Activated CD4-positive, alpha-beta memory T cell treated with anti-CD3 and anti-CD28 coated beads for 36 hours (primary cell): ENCODE measurements at places on chromosomes 12 and 14. TPM values are rescaled to one million over a fixed set of nuclear protein-coding genes. Genes with fewer than 3 reads are reported as not detected.
A peak's percentile ranks its signal among the peaks of the same experiment; 100 is the strongest.

- H3K36me3 ChIP-seq = peaks cover 3% of the 10 kb centered on the region
- H3K4me1 ChIP-seq = peaks cover 74% of the 10 kb centered on the region
- peaks cover 7% of the 10 kb centered on the region for H3K27me3 ChIP-seq
- H3K27ac ChIP-seq = peak overlapping the region; percentile 88
- peak overlapping the region; percentile 70 for H3K4me3 ChIP-seq
These were observed 8.8 kb downstream of the VPS37B start for GRCh38 chr12:122886851-122887818.

The KLRD1 gene
- total RNA-seq = 0.26 TPM

GRCh38 chr14:94051115-94051514 lies 25.0 kb downstream of the OTUB2 start:
- peaks cover 65% of the 10 kb centered on the region for H3K36me3 ChIP-seq
- no peaks in the 10 kb centered on the region for H3K27me3 ChIP-seq
- peak; percentile 14 for DNase-seq
- no peak overlapping the region for H3K4me3 ChIP-seq
- peak overlapping the region; percentile 23 for H3K27ac ChIP-seq
- peaks cover 23% of the 10 kb centered on the region for H3K4me1 ChIP-seq

- no peak overlapping the region for H3K27ac ChIP-seq
- no peak for DNase-seq
- peaks cover 77% of the 10 kb centered on the region for H3K4me1 ChIP-seq
These were observed 420.4 kb downstream of the PCNX1 start for GRCh38 chr14:71327691-71328090.

DNA sequence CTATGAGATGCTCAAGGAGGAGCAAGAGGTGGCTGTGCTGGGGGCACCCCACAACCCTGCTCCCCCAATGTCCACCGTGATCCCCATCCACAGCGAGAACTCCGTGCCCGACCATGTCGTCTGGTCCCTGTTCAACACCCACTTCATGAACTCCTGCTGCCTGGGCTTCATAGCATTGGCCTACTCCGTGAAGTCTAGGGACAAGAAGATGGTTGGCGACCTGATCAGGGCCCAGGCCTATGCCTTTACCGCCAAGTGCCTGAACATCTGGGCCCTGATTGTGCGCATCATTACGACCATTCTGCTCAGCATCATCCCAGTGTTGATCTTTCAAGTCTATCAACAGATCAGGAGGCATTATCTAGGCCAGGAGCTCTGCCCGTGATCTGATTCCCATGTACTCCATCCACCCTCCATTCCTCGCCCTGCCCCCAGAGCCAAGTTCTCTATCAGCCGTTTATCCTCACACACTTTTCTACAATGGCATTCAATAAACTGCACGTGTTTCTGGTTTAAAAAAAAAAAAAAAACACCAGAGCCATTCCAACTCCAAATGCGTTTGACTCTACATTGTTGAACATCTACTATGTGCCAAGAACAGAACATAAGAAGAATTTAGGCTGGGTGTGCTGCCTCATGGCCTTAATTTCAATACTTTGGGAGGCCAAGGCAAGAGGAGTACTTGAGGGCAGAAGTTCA lies 17.5 kb downstream of the ATXN2 start:
- H3K4me1 ChIP-seq = peaks cover 16% of the 10 kb centered on the region
- H3K4me3 ChIP-seq = no peak overlapping the region
- H3K36me3 ChIP-seq = peaks cover 3% of the 10 kb centered on the region
- no peak for DNase-seq
- no peak overlapping the region for H3K27ac ChIP-seq

DNA sequence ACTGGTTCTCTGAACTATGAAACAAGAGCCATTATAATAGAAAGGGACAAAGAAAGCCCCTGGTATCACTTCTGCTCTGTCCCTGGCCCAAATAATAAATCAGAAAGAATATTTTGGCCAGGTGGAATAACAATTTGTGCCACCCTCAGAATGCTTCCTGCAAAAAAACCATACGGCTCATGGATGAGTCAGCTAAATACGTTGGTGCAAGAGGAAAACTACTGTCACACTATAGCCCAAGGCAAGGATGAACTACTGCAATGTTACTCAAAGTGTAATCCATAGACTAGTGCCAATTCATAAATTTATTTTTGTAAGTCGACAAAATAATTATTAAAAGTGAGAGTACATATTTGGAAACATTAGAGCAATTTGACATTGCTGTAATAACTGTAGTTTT lies 68.2 kb downstream of the ANKS1B start:
- H3K27ac ChIP-seq = no peak overlapping the region
- DNase-seq = no peak
- no peak overlapping the region for H3K4me3 ChIP-seq

DNA sequence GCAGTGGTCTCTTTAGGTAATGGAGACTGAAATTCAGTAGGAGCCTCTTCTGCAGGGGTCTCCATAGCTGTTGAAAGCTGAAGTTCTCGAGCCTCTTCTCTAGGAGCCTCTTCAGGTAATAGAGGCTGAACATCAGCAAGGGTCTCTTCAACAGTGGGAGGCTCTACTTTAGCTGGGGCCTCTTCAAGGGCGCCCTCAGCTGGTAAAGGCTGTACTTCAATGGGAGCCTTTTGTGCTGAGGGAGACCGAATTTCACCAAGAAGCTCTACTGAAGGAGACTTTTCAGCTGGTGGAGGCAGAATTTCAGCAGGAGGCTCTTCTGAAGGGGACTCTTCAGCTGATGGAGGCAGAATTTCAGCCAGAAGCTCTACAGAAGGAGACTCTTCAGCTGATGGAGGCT lies 1.5 kb downstream of the FSCB start:
- no peaks in the 10 kb centered on the region for H3K36me3 ChIP-seq
- H3K27ac ChIP-seq = no peak overlapping the region
- DNase-seq = no peak
- no peaks in the 10 kb centered on the region for H3K4me1 ChIP-seq
- H3K27me3 ChIP-seq = no peaks in the 10 kb centered on the region

DNA sequence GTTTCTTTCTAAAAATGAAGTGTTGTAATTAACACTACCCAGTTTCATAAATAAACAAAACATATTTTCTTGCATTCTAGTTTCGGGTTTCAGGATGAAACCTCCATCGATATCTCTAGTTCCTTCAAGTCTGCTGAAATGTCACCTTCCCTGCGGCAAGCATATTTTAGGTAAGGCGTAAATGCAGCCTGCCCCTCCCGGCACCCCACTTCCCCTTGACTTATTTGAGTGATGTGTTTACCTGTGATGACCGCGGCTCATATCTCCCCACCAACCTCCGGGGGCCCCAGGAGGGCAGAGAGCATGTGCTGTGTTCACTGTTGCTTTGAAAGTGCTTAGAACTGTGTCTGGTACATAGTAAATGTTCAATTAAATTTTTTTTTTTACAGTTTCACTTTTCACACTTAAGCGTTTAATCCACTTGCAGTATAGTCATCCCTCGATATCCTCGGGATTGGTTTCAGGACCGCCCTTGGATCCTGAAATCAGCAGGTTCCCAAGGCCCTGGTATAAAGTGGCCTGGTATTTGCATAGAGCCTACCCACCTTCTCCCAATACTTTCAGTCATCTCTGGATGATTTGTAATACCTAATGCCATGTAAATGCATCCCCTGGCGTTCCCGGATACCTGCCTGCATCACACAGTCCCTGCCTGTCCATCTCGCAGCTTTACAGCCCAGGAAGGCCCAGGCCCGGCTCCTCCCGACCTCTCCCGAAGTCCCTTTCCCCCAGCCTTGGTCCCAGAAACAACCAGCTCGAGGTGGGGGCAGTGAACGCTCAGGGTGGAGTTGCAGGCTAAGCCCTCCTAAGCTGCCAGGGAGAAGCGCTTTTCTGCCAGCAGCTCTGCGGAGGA lies 40.2 kb upstream of the FBRSL1 start:
- peak; percentile 36 for DNase-seq
- H3K36me3 ChIP-seq = no peaks in the 10 kb centered on the region
- H3K27me3 ChIP-seq = no peaks in the 10 kb centered on the region
- no peak overlapping the region for H3K4me3 ChIP-seq
- no peak overlapping the region for H3K27ac ChIP-seq
- peaks cover 20% of the 10 kb centered on the region for H3K4me1 ChIP-seq

The PIK3C2G gene
- total RNA-seq = not detected

DNA sequence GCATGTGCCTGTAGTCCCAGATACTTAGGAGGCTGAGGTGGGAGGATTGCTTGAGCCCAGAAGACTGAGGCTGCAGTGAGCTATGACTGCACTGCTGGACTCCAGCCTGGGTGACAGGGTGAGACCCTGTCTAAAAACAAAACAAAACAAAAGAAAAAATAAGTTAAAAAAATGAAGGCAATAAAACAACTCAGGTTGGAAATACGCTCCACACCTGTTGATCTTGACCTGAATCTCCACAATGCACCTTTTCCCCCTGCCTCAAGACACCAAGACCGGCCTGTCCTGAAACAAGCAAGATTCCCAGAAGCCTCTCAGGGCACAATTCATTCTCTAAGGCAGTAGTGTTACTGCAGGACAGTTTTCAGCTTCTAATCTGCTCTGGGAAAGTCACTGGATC lies 20.8 kb upstream of the CEBPE start:
- no peaks in the 10 kb centered on the region for H3K4me1 ChIP-seq
- no peak overlapping the region for H3K27ac ChIP-seq
- no peaks in the 10 kb centered on the region for H3K27me3 ChIP-seq
- H3K4me3 ChIP-seq = no peak overlapping the region
- H3K36me3 ChIP-seq = no peaks in the 10 kb centered on the region
- no peak for DNase-seq

- no peak overlapping the region for H3K4me3 ChIP-seq
- H3K4me1 ChIP-seq = peaks cover 28% of the 10 kb centered on the region
- H3K27ac ChIP-seq = peak overlapping the region; percentile 98
- no peaks in the 10 kb centered on the region for H3K27me3 ChIP-seq
These were observed 2.2 kb upstream of the NFKBIA start for GRCh38 chr14:35406506-35407305.

DNA sequence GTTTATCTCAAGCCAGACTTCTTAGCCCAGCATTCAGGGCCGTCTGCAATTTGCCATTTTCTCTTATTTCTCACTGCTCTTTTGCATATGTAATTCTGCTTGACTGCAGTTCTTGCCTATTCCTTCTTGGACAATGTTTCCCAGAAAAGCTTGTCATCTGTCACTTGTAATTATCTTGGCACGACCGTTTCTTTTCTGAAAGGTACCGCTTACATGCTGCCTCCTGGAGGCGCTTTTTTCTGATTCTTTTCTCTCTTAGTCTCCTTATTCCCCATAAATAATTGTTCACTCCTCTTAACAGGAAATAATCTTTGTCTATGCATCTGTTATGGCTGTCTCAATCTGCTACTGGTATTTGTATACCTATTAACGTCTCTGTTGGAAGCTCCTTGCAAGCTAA lies 1.2 kb upstream of the ALDH1L2 start:
- H3K27me3 ChIP-seq = peaks cover 22% of the 10 kb centered on the region
- H3K4me1 ChIP-seq = peaks cover 8% of the 10 kb centered on the region
- H3K27ac ChIP-seq = no peak overlapping the region
- H3K4me3 ChIP-seq = peak overlapping the region; percentile 17

GRCh38 chr12:96233168-96233567 lies 39.0 kb downstream of the ELK3 start:
- no peaks in the 10 kb centered on the region for H3K27me3 ChIP-seq
- no peak overlapping the region for H3K4me3 ChIP-seq
- peaks cover 54% of the 10 kb centered on the region for H3K4me1 ChIP-seq
